ENCODE measurements at places on chromosomes 2 and 18.

DNA sequence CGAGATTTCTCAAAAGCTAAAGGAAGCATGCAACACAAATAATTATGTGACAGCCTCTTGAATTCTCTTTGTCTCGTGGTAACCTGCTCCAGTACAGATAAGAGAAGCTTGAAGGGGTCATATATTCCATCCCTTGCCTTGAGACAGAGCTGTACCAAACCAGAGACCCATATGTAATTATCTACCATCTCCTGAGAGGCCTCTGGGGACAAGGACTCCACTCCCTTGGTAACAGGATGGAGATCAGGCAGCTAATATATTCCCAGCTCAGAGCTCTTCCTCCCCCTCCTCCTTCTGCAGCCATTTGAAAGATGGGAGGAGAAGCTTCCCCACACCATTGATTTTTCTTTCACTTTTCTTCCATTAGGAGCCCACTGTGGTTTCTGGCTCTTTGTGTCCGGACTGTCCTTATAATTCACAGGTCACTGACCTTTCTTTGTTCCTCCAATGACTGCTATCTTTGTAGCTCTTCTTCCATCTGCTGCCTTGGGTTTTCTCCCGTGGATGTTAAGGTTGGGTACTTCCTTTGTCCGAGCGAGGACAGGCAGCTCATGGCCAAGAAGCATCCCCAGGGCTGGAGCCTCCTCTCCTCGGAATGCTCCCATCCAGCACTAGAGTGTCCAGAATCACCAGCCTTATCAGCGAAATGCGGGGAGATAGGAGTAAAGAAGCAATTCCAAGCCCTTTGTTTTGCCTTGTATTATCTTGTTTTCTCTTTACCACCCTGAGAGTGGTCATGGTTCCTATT is 72.6 kb upstream of the STPG4 start:
- no peak for DNase-seq

DNA sequence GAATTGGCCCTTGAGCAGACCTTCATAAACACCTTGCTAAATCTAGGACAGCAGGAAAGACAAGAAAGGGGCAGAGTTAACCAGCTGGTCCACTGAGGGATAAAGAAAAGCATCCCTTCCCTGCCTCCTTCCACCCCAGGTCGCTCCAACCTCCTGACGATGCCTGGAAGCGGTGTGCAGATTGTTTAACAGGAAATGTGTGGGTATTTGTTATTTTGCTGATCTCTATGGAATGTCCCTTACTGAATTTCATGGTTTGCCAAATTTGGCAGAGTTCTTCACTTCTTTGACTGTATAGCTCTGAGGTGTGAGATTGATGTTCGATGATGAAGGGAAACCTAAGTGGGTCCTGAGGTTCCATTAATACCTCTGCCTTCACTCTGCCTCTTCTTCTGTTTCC is 72.9 kb downstream of the MAP3K20 start:
- DNase-seq: no peak

DNA sequence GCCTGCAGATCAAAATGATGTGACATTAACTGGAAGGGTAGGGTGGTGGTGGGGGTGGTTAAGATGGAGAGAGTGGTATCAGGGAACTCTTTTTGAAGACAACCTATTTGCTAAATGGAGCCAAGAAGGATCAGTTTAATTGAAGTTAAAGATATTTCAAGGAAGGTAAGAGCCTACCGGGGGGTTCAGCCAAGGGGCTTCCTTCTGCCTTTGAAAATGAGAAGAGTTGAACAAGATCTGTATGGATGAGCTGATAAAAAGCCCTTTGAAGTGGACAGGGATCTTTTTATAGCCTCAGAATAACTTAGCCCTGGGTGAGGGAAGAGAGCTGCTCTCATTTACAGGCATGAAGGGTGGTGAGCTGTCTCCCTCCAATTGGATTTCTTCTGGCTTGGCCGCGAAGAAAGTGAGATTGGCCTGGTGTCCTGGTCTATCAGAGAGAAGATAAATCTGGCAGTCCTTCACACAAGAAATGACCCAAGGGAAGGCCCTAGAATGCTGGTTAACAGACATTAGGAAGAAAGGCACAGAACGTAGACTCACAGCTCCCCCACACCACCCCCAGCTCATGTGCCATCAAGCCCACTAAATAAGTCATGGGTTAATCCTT is 439.8 kb downstream of the TNS1 start:
- no peak for DNase-seq

DNA sequence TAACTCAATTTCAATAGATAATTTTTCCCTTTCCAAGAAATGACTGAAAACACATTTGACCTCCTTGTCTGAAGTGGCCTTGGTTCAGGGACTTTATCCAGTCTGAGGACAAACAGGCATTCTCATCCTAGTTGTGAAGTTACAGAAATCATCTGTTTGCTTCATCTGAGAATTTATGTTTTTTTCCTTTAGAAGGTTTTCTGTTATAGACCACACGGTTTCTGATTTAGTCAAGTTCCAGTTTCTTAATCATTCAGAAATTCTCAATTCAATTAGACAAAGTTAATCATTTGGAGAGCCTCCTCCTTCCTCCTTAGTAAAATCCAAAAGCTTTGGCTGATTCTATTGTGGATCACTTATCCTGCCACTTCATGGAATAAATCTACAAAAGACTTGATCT is 60.9 kb downstream of the ICOS start:
- DNase-seq: no peak

- DNase-seq: peak; percentile 38
These were observed 270.9 kb downstream of the TWIST2 start for GRCh38 chr2:239118675-239119211.

DNA sequence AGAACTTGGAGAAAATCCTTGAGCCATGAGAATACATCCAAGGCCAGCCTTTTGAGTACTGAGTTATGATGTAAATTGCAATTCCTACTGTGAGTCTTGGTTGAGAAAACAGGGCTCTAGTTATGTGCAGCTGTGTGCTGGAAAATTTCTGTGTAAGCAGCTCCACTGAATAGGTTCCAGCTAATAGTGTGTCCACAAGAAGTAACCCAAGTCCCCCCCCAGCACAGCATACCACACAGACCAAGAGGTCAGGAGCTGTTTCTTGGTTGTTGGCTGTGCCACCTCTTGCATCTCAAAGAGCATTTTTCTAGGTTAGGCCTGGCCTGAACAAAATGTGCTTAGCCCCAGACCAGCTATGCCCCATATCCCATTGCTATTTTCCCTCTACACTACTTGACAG is 36.8 kb upstream of the APCDD1 start:
- no peak for DNase-seq

DNA sequence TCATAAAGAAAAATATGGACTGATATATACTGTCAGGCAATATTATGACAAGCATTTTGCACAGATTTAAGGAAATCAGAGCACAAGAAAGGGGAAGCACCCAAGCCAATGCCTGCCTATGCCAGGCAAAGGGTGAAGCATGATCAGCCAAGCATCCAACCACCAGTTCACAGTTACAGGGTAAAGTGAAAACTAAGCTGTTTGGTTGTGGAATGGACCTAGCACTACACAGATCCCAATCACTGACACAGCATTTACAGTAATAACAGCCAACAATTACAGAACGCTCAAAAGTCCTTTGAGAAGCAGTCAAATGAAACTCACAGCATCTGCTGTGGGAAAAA is 90.3 kb downstream of the SP3 start:
- no peak for DNase-seq

DNA sequence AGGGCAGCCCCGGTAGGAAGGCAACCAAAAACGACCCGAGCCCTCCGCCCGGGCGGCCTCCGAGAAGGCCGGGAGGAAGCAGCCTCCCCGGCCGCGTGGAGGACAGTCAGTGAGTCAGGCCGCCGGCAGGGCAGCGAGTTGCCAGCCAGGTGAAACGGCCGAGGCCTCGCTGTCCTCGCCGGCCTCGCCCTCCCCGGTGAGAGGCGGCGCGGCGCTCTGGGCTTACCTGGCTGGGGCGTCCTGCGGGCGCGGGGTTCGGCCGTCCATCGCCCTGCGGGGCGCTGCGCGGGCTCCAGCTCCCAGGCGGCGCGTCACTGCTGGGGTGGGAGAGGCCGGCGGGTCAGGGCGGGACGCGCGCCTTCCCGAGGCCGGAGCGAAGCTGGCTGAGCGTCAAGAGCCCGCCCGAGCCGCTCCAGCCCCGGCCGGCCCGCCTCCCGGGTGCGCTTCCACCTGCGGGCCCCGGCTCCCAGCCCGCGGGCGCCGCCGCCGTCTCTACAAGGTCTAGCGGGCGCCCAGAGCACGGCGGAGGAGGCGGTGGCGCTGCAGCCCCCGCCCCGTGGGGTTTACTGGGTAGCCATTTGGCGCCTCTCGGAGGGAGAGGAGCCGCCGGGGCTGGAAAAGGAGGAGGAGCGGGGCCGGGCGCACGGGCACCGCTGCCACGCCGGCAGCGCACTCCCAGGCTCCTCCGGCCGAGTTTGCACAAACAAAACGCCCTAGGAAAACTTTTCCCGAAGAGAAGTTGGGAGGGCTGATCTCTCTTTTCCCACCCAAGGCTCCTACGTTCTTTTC is 499 bp downstream of the COBLL1 start:
- DNase-seq: peak; percentile 52

DNA sequence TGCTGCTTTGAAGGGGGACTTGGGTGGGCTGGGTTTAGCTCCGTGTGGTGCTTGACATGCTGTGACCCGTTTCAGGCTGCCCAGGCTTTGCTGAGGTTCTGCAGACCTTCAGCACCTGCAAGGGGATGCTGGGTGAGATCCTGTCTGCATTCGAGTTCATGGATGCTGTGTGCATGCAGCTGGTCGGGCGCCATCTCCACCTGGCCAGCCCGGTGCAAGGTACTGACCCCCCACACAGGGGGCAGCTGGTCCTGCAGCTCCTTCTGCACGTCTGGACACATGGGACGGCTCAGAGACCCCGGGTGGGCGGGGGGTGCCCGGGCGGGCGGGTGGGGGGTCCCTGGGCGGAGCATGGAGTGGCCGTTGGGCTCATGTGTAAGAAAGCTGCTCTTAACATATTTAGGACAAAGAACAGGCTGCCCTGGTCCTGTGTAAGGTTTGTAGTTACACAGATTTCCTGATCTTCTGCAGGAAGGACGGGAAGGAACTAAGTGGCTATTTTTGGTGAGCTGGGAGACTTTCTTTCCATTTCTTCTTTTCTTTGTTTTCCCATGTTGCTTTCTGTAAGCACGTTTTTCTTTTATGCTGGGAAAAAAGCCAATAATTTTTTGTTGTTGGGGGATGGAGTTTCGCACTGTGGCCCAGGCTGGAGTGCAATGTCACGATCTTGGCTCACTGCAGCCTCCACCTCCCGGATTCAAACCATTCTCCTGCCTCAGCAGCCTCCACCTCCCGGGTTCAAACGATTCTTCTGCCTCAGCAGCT is 15.8 kb downstream of the D2HGDH start:
- no peak for DNase-seq

DNA sequence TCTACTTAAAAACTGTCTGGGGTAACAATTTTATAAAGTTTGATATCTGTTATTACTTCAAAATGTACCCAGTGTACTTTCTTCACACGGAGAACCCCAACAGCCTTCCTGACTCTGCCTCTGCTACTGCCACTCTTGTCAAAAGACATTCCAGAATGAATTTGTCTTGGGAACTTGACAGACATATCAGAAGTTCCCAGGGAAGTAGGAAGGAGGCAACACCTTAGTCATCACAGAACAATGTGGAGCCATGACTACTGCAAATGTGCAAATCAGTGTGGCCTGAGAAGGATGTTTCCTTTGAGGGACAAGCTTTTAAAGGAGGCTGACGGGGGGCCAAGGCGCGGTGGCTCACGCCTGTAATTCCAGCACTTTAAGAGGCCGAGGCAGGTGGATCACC is 133.8 kb upstream of the RNF152 start:
- DNase-seq: no peak

GRCh38 chr2:20484810-20485611 is 38.1 kb downstream of the RHOB start:
- no peak for DNase-seq

- no peak for DNase-seq
These were observed 18.5 kb upstream of the DTNA start for GRCh38 chr18:34691614-34692013.

DNA sequence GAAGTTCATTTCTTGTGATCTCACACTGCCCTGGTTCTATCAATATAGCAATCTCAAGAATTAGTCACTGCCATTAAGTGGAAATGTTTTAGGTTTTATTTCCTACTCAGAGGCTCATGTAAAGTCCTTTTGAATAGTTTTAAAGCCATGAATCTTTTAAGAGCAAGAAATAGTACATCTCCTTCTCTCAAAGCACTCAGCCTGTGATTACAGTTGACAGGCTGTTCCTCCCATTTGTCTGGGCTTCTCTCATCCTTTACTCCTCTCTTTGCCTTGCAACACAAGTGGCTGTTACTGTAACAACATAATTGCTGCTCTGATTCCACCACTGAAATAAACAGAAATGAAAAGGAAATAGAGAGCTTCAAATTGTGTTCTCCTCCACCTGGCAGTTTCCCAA is 18.4 kb downstream of the GRP start:
- DNase-seq: no peak

DNA sequence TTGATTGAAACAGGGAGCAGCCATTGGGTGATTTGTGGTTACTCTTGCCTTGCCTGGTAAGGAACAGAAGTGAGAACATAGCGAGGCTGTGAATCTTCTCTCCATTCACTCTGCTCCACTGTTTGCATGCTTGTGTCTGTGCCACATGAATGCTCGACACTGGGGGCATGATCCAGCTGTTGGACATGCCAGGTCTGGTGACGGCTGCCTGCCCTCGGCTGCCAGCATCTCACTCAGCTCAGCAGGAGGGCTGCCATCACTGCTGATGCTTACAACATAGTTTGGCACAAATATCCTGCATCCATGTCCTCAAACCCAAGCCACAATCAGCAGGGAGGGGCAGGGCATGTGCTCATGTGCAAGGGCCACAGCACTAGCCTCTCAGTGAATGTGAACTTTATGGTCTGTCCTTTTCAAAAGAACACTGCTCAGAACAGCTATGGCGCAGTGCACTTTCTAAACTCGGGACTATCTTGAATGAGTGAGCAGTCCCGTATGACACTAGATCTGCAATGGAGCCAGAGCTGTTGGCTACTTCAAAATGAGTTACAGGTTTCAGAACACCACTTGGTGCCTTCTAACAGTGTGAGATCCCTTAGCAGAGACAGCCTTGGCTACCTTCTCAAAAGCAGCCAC is 126.3 kb downstream of the NRP2 start:
- DNase-seq: no peak

DNA sequence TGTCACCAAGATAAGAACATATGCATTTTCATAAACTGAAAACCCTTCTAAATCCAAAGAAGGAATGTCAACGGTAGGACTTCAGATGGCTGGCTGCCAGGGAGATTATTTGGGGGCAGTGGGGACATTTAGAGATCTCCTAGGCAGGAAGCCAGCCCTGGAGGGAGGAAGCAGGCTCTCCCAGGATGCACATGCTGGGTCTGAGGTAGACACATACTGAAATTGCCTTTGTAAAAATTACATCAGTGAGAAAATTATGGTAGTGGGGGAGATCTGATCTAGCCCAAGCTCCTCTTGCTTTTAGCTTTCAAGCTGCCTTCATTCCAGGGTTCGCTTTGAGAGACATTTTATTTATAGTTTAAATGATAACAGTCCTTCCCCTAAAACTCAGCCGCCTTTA is 24.1 kb downstream of the MPP4 start:
- DNase-seq: no peak

- DNase-seq: no peak
These were observed 727.6 kb upstream of the DDX18 start for GRCh38 chr2:117086943-117087250.

GRCh38 chr2:234703258-234703657 is 206.4 kb upstream of the ARL4C start:
- DNase-seq: no peak

- no peak for DNase-seq
These were observed 70.3 kb upstream of the GPC1 start for GRCh38 chr2:240364961-240365775.

GRCh38 chr2:96895032-96895745 is 25.3 kb upstream of the SEMA4C start:
- no peak for DNase-seq

- DNase-seq: no peak
These were observed 104.8 kb upstream of the TFPI start for GRCh38 chr2:187658952-187659525.

Data from activated naive CD8-positive, alpha-beta T cell treated with anti-CD3 and anti-CD28 coated beads, Interleukin-2, amount 10 ng/mL, durations not matched to agents 7 days and 5 days (primary cell).